Effector CD4-positive, alpha-beta T cell (primary cell): ENCODE measurements at places on chromosomes 7 and 10.

DNA sequence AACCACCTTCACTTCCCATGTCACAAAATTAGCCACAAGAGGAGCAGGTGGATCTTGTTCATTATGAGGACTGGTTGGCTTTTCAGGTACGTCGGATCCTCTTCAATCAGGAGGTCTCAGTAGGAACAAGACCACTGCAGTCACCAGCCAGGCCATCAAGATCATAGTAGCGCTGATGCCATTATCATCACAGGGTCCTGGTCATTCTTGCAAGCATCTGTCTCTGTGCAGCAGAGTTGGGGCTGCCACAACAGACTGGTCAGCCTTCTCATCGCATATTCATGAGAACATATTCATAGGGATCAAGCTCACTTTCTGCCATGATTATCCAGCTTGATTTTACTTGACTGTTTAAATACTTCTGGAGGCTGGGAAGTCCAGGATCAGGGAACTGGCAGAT lies 67.1 kb downstream of the ADCYAP1R1 start:
- DNase-seq: no peak

DNA sequence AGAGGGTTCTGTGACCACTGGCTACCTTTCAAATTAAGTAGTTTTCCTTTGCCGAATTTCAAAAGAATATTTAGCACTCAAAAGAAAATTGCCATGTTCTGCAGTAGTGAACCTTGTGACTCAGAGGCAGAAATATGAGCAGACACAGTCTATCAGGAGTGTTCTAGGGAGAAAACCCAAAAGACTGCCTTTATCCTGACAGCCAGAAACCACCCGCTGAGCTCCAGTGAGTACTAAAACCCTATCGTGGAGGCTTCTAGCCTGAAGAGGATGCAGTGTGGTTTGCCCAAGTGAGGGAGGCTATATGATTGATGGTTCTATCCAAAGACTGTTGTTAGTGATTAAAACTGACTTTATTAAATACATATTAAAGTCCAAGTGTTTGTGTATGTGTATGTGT lies 21.9 kb downstream of the CHRM2 start:
- DNase-seq: no peak

- no peak for DNase-seq
Observed at GRCh38 chr7:73683788-73684693, 644 bp downstream of the BUD23 start.

DNA sequence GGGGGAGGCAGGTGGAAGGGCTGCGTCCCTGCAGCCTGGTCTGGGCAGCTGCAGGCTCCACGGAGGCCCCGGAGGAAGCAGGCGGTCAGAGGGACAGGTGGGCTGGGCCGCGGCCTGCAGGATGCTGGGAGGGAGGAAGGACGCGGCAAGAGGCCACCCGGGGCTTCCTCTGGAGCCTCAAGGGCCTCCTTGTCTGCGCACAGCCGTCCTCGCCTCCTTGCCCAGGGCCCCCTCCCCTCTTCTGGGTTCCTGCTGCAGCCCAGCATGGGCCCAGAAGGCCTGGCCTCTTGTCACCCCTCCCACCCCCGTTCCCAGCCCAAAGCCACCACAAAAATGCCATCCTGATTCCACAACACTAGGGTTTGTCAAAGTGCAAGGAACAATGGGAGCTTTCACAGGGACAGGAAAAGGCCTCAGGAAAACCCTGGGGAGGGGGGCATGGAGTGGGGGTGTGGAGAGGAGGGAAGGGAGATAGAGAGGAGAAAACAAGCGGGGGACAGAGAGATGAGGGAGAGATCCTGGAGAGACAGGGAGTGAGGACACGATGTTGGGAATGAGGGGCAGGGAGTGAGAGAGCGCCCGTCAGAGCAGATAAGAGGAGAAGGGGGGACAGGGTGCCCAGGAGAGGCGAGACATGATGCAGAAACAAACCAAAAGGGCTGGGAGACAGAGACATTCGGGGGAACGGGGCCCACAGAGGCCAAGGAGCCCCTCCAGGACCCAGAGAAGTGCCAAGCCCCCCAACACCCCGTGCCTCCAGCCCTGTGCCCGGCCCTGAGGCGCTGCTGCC lies 41.8 kb downstream of the ZCCHC24 start:
- DNase-seq: no peak

DNA sequence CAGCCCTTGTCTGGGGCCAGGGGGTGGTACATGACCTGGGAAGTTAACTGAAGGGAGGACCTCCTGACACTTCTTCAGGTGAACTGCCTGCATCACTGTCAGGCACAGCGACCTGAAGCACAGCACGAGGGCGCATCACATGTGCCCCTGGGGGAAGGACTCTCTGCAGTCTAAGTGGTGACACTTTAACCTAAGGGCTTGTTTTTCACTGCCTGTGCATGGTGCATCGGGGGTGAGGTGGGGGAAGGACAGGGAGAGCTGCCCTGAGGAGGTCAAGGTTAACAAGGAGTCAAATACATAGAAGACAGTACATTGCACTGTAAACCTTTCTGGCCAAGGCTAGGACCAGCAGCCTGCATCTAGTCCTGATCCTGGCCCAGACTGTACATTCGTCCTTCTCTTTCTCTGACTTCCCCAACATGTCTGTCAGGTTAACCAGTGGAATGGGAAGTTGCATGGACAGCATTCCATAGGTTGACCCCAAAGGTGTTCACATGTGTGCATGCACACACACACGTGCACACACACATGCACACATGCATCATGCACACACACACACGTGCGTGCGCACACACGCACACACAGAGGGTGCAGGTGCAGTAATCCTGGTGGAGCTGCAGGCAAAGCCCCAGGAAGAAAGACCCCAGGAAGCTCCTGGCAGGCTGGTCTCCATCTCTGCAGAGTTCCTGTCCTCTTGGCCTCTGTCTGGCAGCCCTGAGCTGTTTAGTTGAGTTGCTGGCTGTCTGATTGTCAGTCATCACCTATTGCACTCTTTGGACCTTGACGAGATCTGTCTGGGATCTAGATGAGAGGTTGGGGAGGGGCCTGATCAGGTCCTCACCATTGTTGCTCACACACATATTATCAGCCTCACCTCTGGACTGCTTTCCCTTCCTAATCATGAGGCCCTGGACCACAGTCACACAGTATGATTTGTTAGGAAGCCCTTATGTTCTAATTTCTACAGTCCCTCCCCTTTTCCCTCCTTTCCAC lies 37.8 kb downstream of the WDFY4 start:
- DNase-seq: no peak

DNA sequence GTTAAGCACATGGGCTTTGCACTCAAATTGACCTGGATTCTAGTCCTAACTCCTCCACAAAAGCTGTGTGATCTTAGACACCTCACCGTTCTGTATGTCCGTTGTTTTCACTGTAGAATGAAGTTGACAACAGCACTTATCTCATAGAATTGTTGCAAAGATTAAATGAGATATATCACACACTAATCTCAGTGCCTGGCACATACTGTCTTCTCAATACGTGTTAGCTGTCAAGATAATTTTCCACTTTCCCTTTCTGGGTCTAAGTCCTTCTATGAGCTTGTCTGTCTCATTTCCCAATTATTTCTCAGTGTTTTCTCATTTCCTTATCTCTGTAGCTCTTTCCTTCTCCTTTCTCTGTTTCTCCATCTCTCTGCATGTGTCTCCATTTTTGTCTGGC lies 296.6 kb downstream of the KCNMA1 start:
- no peak for DNase-seq

- DNase-seq: no peak
Observed at GRCh38 chr7:36021917-36022550, 131.0 kb upstream of the EEPD1 start.

DNA sequence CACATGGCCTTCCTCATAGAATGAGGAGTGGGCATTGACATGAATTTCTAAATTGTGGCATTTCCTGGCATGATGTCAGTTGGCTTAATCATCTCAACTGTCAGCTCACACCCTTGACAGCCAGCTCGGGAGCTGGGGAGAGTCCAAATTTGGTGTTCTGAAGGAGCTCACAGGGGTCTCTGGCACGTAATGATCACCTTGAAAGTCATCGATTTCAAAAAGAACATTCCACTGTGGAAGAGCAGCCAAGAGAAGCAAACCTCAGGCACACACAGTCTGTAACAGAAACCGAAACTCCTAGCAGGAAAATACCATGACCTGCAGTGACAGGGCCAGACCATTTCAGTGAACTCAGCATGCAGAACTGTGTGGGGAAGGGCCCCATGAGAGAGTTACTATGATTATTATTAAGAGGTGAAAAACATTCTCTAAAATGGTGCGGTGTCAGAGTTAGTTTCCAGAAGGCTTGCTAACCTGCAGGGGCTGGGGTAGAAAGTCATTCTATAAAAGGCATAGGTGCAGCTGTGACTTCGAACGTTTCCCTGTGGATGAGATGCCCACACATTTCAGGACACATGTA lies 26.4 kb upstream of the KLF6 start:
- DNase-seq: peak; percentile 37

GRCh38 chr10:87864496-87865059 lies 1.2 kb downstream of the PTEN start:
- no peak for DNase-seq

DNA sequence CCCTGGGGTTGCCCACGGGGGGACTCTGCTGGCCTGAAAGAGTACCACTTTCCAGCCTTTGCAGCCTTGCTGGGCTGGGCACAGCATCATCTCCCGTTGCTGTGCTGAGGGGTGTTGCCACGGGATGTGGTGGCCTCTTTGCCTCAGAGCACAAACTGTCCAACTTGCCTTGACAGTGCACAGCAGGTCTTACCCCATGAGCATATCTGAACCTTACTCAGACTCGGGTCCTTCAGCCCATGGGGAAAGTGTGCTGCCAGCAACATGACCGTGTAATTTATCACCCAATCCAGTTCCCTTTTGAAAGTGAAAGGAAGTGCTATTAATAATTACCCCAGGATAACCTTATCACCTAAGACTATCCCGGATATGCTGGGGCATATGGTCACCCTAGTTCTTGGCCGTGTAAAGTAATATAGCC lies 46.8 kb downstream of the TBXAS1 start:
- no peak for DNase-seq

DNA sequence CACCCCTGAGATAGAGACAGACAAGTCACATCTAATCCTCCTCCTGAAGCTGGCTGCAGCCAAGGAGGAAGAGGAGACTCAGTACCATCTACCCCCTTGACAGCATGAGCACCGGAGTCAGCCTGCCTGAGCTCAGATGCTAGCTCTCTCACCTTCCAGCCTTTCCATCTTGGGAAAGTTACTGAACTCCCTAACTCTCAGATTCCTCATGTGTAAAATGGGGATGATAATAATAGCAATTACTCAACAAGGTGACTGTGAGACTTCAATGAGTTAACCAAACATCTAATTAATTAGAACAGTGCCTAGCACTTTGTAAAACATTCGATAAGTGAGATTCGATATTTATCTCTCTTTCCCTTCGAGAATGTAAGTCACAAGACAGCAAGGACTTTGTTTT lies 6.4 kb downstream of the KDM7A start:
- DNase-seq: no peak

DNA sequence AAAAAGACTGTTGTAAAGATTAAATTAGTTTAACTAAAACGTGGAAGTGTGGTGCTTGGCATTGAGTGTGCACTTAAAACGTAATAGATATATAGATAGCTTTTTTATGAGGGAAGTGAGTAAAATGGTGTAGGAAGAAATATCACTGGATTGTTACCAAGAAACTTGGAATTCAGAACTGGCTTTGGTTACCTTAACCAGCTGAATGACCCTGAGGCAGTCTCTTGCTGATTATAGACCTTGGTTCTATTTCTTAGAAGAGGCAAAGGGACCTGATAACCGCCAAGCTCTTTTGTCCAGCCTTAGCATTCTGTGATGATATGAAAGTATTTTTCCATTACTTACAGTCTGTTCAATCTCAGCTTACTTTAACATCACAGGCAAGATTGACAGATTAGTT lies 3.8 kb downstream of the REEP3 start:
- no peak for DNase-seq

DNA sequence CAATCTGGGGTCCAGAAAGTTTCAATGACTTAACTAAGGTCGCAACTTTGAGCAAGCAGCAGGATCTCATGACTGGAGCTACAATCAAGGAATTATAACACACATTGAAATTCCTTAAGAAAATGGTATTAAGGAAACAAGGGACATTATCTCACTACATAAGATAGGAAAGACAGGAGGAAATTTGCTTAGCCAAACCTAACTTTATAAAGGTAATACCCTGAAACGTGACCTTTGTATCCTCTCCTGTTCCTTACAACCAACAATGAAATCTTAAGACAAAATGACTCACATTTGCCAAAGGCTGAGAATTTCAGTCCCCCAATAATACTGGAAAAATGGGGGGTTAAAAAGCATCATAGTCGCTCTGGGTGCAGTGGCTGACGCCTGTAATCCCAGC lies 218.9 kb upstream of the LYZL1 start:
- DNase-seq: no peak

DNA sequence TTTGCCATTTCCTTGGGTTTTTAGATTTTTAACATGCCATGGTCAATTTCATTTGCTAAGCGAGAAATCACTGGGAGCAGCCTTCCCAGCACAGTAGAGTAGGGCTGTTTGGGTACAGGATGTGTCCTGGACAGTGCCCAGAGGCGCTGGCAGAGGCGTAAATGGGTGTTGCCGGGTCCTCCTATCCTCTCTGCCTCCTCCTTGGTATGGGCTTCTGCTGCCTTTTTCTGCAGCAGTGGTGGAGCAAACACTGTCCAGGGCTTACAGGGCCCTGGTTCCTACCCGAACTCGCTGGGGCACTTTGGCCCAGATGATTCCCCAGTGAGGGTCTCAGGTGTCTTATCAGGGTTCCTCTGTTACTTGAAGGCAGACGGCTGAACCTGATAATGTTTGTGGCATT lies 298.3 kb downstream of the RPS24 start:
- no peak for DNase-seq

DNA sequence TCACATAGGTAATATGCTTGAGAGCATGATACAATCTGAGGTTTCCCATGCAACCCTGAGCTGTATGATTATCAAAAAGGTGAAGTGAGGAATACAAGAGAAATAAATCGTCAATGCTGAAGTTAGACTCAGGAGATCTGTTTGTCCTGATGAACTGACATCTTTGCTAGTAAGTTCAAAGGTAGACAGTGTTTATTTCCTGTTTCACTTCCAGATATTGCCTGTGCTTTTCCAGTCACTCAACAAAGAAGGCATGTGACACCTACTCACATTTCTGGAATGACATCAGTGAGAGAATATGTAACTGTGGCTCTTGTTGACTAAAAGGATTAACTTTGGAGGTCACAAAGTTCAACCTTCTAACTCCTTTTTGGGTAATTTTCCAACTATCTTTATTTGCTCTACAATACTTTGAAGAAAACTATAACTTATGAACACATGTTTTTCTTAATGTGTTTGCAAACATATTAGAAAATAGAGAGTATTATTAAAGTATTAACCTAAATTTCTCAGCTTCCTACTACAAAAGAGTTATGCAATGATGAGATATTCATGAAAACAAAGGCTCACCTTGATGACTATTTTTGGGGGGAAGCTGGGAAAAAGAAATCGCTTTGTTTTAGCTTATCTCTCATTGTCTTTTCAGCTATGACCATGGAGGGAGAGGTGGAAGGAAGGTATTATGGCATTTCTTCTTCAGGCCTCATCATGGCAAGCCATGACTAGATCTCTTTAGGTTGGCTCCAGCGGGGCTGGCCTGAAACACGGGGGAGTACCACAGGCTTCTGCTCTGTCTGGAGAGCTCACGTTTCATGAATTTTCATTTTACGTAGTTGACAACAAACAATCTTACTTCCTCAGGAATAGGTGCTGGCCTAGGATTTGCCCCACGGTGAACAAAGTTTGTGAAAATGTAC lies 214.7 kb upstream of the SLC26A5 start:
- DNase-seq: no peak

GRCh38 chr7:159033956-159034355 lies 110.7 kb downstream of the VIPR2 start:
- no peak for DNase-seq
